Stimulated activated effector memory CD8-positive, alpha-beta T cell treated with anti-CD3 and anti-CD28 coated beads, Interleukin-12 subunit alpha, Interleukin-12 subunit beta, amount 100 ng/mL, for 72 hours (primary cell): ENCODE measurements at places on chromosomes 11 and 22.
A peak's percentile ranks its signal among the peaks of the same experiment; 100 is the strongest.

- DNase-seq = peak; percentile 82
These were observed 40.0 kb downstream of the TPCN2 start for GRCh38 chr11:69088676-69089146.

- DNase-seq = no peak
These were observed 7.5 kb upstream of the NRGN start for GRCh38 chr11:124732230-124732629.

GRCh38 chr11:125173556-125173955, 9.0 kb downstream of the PKNOX2 start:
- DNase-seq = no peak

GRCh38 chr11:118841469-118842242, 42.0 kb upstream of the CXCR5 start:
- peak; percentile 23 for DNase-seq

DNA sequence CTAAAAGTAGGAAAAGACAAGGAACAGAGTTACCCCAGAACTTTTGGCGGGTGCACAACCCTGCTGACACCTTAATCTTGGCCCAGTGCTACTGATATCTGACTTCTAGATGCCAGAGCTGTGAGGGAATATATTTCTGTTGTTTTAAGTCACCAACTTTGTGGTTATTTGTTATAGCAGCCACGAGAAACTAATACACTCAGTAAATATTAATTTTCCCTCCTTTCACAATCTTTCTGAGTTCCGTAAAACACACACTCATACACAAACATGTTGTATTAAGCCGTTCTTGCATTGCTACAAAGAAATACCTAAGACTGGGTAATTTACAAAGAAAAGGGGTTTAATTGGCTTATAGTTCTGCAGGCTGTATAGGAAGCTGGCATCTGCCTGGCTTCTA, 16.1 kb upstream of the ZDHHC13 start:
- DNase-seq = no peak

DNA sequence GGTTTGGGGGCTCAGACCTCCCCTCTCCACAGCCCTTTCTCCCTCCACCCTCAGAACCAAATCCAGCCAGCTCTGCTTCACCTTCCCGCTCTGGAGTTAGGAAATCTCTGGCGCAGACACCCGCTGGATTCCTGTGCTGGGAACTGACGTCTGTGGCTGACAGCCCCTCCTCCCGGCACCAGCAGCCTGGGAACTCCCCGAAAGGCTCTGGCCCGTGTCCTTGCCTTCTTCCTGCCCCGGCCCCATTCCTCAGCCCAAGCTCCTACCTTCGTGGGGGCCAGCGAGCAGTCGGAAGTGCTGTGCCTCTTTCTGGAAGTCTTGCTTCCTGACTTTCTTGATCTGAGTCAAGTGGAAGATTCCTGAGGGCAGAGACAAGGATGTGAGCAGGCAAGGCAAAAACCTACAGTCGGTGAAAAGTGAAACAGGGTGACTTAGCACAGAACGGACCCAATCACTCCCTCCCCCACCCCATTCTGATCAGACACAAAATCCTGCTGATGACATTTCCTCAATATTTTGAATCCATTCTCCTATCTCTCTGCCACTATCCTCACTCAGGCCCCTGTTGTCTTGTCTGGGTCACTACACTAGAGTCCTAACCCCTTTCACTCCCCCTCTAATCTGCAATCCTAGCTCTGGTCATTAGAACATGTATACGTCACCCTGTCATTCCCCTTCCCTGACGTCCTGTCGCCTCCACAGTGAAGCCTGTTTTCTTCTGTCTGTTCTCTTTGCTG, 34.1 kb downstream of the CHRDL2 start:
- DNase-seq = no peak

DNA sequence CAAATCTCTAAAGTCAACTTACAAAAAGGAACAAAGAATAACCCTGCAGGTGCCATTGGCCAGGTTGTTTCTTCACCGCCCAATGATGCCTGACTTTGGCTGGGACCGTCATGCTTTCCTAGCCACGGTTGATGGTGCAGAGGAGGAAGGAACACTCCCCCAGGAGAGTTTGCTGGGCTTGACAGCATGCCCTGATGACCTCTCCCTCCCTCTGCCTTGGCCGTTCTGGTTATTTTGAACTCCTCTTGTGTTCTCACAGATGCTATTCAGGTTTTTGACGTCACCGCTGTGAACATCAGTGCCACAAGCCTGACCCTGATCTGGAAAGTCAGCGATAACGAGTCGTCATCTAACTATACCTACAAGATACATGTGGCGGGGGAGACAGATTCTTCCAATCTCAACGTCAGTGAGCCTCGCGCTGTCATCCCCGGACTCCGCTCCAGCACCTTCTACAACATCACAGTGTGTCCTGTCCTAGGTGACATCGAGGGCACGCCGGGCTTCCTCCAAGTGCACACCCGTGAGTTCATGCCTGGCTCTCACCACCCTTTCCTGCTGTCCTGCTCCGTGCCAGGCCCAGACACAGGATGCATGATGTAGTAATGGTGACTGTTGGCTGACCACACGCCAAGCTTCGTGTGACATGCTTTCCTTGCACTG, 89.0 kb upstream of the OR4B1 start:
- DNase-seq = no peak
